ENCODE measurements at places on chromosomes 3 and 15.

DNA sequence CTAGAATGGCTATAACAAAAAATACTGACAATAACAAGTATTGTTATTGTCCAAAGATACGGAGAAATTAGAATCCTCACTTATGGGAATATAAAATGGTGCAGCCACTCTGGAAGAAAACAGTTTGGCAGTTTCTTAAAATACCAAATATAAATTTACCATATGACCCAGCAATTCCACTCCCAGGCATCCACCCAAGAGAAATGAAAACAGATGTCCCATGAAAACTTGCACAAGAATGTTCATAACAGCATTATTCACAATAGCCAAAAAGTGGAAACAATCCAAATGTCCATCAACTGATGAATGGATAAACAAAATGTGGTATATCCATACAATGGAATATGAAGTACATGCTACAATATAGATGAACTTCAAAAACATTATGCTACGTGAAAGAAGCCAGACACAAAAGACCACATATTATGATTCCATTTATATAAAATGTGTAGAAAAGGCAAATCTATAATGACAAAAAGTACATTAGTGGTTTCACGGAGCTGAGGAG lies 9.4 kb downstream of the AAGAB start:
- no peak for DNase-seq

- DNase-seq, result no peak
Observed at GRCh38 chr3:78481050-78481449, 1286.7 kb downstream of the ROBO1 start.

- no peak for DNase-seq
Observed at GRCh38 chr15:68822818-68823217, 2.1 kb upstream of the ANP32A start.

DNA sequence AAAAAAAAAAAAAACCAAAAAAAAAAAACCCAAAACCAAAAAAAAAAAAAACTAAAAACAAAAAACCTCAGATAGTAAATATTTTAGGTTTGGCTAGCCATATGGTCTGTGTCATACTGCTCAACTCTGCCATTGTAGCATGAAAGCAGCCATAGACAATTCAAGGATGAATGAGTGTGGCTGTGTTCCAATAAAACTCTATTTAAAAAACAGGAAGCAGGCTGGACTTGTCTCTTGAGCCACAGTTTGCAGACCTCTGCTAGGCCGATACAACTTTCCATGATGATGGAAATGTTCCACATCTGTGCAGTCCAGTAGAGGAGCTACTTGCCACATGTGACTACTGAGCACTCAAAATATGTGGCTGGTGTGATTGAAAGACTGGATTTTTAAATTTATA lies 11.1 kb downstream of the EFCAB12 start:
- no peak for DNase-seq
